ENCODE measurements at places on chromosomes 1 and 21.

DNA sequence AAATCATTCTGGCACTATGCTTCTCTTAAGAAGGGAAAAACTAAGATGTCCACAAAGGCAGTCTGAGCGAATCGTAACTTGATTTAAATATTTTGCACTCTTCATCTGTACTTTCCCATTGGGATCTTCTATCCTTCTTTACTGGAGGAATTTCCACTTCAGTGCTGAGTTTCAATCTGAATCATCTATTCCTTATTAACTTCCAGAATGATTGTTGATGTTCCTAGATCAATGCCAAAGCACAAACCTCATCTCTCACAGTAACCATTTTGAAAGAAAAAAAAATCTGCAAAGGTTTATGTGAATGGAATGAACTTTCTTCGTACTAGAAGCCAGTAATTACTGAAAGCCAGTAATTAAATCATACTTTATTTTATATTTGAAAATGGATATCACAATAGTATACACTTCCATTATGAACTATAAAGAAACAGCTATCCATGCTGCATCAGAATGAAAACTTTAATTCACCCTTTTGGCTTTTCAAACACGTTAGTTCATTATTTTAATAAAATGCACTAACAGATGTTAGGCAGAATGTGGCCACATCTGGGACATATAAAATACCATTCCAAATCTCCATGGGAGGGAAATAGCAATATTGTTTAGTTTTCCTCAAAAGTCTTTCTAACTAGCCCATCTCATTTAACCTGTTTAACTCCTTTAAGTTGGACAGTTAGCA, 5.5 kb upstream of the RNF2 start:
- no peak for DNase-seq

- no peak for DNase-seq
Observed at GRCh38 chr1:34697818-34698217, 57.0 kb upstream of the GJB5 start.

DNA sequence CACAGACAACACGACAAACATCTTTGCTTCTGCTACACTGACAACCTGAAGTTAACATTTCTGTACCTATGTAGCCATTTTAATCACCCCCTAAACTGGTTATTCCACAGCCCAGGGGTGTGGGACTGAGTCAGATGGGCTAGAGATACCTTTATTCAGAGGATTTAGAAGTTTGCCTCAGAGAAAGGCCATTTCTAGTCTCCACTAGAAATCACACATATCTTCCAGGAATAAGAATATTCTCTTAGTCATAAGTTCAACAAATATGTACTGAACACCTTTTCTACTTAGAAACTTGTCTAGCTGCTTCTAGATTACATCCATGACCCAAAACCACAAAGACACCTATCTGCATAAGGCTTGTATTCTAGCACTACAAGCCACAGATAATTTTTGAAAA, 38.8 kb downstream of the ERG start:
- DNase-seq, result no peak

DNA sequence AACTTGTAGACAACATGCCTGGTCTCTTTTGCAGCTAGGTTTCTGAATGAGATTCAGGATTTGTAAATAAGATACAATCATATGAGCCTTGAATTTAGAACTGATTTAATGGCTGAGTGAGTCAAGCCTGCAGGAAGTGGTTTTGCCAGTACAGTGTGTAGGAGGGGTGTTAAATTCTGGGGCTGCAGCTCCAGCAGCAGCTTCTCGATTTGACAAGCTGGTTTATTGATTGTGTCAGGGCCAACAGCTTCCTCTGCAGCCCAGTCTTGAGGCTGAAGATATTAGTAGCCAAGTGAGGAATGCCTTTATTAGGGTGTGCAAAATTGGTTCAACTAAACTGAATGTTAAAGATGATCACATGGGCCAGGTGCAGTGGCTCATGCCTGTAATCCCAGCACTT, 11.5 kb upstream of the PLA2G5 start:
- no peak for DNase-seq

DNA sequence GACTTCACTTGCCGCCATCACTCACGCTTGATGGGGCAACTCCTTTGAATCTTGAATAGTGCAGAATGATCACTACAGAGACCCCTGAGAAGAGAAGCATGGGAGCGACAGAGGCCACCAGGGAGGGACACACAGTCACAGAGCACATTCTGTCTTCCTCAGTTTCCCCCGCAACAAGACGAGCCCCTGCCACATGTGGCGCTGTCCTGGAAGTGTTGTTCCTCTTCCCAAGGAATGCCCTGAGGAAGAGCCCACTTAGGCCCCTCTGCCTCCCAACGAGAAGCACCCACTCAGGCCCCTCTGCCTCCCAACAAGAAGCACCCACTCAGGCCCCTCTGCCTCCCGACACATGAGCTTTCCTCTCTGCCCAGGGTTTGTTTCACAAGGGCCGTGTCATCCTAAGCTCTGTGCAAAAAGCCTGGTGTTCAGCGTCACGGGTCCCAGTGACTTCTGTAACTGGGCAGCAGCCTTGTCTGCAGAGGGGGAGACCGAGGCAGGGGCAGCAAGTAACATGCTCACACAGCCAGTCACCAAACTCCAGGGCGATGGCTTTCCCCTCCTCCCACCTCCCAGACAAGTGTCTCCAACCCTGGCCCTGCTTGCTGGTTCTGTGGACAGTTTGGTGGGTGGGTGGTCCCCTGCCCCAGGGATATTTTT, 19.8 kb downstream of the SLC37A1 start:
- no peak for DNase-seq

DNA sequence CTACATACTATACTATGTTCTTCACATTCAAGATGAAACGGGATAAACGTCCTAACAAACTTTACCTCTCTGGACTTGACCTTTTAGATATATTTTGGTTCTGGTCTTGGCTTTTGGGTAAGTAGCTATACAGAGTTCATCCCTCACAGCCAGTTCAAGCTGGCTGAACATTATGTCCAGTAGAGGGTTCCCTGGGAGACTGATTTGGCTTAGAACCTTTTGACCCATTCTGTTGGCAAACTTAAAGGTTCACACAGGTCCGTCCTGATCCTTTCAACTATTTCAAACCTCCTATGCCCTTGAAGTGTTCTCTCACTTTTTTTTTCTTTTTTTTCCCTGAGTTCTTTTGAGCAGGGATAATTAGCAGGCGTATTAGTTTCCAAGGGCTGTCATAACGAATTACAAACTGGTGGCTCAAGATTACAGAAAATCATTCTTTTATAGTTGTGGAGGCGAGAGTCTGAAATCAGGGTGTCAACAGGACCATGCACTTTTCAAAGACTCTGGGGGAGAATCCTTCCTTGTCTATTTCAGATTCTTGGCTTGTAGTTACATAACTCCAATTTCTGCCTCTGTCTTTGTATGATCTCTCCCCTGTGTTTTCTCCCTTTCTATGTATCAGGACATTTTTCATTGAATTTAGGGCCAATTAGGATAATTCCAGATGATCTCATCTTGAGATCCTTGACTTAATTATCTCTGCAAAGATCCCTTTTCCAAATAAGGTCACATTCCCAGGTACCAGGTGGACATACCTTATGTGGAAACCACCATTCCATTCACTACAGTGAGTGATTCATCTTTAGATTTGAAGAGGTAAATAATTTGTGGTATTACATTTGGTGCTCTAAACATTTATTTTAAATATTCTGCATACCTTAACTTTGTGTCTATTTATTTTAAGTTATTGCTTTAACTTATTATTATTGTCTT, 257.4 kb upstream of the USP25 start:
- no peak for DNase-seq

DNA sequence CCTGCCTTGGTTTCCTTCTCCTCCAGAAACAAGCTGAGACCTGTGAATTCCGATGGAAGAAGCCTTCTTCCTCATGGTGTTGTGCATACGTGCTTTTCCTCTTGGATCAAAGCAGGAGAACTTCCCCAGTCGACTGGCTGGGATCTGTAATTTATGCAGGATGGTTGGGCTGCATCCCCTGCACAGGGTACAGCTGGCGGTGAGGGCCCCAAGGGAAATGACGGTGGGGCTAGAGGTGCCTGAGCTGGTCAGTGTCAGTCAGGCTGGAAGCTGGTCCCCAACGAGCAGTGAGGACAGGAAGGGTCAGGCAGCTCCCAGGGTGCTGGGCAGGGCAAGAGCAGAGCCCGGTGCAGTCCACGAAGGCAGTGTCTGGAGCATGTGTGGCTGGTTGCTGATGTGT, 106.7 kb downstream of the CNIH3 start:
- no peak for DNase-seq

GRCh38 chr1:183435497-183435896, 17.3 kb upstream of the NMNAT2 start:
- DNase-seq, result no peak

- no peak for DNase-seq
Observed at GRCh38 chr1:107785496-107786202, 179.3 kb downstream of the VAV3 start.

DNA sequence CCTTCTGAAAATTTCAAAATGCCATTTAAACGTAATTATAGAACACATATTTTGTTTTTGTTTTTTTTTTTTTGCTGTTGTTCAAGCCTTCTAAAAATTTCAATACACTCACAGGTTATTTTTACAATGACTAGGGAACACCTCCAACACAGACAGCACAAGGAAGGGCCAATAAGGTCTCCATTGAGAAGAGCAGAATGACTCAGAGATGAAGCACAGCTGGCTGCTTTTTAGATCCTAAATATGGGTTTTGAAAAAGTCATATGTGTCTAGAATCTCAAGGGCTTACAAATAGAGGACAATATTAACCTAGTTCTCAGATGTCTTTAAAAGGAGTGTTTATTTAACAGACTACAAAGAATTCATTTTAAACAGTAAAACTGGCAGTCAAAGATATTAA, 104.6 kb downstream of the NEGR1 start:
- DNase-seq, result no peak

DNA sequence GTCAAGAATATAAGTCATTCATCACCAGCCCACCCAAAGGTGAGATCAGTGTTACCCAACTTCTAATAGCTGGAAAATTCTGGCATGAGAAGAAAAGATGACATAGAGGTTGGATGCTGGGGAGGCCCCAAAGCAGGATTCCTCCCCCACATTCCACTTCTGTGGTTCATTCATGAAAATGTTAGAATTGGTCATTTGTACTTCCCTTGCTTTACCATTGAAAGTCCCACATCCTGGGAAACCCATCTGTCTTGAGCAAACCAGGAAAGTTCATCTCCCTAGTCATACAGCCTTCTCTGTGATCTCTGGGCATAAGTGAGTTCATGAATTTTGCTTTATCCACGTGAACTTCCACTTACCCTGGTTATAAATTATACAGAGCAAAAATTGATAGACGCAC, 66.8 kb downstream of the SERINC2 start:
- no peak for DNase-seq

- no peak for DNase-seq
Observed at GRCh38 chr1:20158358-20159070, 19.4 kb downstream of the PLA2G2F start.

GRCh38 chr1:164635803-164636731, 77.1 kb downstream of the PBX1 start:
- no peak for DNase-seq

- DNase-seq, result no peak
Observed at GRCh38 chr1:205972491-205973168, 29.4 kb upstream of the SLC26A9 start.

GRCh38 chr1:156515956-156516355, 15.4 kb upstream of the MEF2D start:
- no peak for DNase-seq

GRCh38 chr21:35974775-35975174, 85.6 kb downstream of the SETD4 start:
- DNase-seq, result no peak

- no peak for DNase-seq
Observed at GRCh38 chr21:17422931-17423330, 89.9 kb upstream of the CXADR start.

- DNase-seq, result no peak
Observed at GRCh38 chr1:43446388-43446740, 7.4 kb downstream of the HYI start.

DNA sequence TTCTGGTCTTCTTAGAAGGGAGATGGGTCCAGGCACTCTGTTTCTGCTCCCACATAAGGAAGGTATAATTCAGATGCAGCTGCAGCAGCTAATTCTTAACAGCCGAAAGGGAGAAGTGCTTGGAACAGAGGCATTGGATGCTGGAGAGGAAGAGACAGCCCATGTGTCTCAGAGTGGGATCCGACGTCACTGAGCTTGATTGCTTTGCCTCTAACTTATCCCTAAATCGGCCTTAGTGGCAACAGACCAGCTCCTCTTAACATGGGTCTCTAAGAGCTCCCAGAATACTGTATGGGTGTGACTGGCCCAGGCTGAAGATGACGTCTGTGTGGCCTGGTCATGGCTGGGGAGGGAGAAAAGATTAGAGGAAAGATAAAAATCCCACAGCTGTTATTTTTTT, 40.7 kb upstream of the KCND3 start:
- DNase-seq, result no peak

DNA sequence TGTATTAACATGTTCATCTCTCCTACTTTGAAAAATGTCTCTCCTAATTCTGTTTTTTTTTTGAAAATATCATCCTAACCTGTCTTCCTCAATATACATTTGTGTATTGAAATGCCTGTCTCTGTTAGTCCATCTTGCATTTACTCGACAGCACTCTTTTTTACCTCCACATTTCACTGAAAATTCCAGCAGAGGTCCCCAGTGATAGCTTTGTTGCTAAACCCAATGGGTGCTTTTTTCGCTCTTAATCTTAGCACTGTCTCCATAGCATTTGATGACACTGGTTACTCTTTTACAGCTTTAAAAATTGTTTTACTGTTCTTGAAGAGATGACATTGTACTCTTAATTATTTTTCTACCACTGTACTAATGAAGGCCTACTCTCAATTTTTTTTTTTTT, 10.8 kb downstream of the OSBPL9 start:
- DNase-seq, result no peak

GRCh38 chr1:25765136-25765922, 34.7 kb upstream of the SELENON start:
- no peak for DNase-seq

- DNase-seq, result peak; percentile 12
Observed at GRCh38 chr1:222880587-222880986, 65.7 kb downstream of the DISP1 start.

GRCh38 chr1:40856116-40856515, 6.0 kb downstream of the CITED4 start:
- DNase-seq, result no peak
